ENCODE measurements at places on chromosomes 1 and 21.

- no peak for DNase-seq
Measured at GRCh38 chr1:109111386-109112055, 2.4 kb upstream of the ELAPOR1 start.

DNA sequence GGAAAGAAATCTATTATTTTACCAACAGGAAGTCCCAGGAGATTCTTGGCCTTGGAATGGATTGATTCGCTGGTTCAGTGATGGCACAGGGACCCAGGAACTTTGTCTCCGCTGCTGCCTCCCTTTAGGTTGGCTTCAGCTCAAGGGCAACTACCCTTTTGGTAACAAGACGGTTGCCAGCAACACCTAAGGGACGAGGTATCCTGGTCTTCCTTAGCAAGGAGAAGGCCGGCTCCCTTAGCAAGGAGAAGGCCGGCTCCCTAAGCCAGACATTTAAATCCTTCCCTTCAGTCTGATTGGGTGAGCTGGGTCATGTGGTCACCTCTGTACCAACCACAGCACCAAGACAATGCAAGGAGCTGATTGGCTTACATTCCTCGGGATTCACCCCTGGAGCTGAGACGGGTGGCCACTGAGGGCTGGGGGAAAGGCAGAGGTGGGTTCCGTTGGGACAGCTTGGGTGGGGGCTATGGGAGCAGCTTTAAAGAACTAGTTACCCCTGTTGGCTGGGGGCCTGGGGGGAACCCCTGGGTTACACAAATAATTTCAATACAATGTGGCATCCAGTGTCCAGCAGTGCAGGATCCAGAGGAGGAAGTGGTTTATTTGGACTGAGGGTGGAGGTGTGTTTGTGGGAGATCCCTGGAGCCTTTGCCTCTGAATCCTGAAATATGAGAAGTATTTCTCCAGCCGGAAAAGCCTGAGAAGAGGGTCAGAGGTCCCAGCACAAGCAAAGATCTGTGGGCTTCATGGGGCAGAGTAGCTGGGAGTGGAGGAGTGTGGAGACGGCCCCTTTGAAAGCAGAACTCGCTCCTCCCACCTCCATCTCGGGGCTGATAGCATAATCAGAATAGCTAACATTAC is 20.7 kb upstream of the CLIC4 start:
- DNase-seq, result no peak

DNA sequence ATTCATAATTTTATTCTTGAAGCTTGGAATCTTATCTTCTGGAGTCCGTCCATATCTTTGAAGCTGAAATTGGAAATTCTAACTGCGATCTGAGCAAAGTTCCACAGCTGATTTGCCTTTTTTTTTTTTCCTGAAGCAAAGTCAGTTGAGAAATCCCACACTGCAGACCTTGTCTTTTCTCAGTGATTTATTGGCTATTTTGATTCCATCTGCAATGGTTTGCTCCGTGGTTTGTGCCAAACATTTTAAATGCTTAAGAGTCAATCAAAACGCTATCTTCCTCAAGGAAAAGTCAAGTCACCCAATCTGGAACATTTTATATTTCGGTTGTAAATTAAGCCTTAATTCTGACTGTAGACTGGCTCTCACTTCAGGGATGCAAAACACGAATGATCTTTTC is 88.2 kb upstream of the GRIK1 start:
- DNase-seq, result no peak

- DNase-seq, result no peak
Measured at GRCh38 chr21:41950941-41951351, 2.9 kb downstream of the C2CD2 start.
